ENCODE measurements at places on chromosomes 6 and 20.

- no peak for DNase-seq
These were observed 9.6 kb upstream of the BEND3 start for GRCh38 chr6:107124934-107125348.

- DNase-seq: no peak
These were observed 543.6 kb downstream of the GRIK2 start for GRCh38 chr6:101937108-101937507.

GRCh38 chr20:44069203-44070011, 117.6 kb downstream of the JPH2 start:
- peak; percentile 74 for DNase-seq

DNA sequence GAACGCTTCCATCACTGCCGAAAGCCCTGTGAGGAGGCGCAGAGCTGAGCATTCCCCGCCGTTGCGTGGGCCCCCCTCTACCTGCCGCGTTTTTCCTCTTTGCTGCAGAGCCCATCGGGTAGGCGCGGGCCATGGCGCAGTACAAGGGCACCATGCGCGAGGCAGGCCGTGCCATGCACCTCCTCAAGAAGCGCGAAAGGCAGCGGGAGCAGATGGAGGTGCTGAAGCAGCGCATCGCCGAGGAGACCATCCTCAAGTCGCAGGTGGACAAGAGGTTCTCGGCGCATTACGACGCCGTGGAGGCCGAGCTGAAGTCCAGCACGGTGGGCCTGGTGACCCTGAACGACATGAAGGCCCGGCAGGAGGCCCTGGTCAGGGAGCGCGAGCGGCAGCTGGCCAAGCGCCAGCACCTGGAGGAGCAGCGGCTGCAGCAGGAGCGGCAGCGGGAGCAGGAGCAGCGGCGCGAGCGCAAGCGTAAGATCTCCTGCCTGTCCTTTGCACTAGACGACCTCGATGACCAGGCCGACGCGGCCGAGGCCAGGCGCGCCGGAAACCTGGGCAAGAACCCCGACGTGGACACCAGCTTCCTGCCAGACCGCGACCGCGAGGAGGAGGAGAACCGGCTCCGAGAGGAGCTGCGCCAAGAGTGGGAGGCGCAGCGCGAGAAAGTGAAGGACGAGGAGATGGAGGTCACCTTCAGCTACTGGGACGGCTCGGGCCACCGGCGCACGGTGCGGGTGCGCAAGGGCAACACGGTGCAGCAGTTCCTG, 693 bp downstream of the FAM50B start:
- no peak for DNase-seq

DNA sequence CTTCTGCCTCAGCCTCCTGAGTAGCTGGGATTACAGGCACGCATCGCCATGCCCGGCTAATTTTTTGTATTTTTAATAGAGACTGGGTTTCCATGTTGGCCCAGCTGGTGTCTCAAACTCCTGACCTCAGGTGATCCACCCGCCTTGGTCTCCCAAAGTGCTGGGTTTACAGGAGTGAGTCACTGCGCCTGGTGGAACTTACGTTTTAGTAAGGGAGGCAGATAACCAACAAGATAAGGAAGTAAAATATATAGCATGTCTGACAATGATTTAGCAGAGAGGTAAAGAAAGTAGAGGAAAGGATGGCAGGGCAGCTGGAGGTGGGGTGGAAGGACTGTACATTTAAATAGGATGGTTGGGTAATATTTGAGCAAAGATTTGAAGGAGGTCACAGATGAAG, 12.8 kb upstream of the MYMX start:
- DNase-seq: no peak

DNA sequence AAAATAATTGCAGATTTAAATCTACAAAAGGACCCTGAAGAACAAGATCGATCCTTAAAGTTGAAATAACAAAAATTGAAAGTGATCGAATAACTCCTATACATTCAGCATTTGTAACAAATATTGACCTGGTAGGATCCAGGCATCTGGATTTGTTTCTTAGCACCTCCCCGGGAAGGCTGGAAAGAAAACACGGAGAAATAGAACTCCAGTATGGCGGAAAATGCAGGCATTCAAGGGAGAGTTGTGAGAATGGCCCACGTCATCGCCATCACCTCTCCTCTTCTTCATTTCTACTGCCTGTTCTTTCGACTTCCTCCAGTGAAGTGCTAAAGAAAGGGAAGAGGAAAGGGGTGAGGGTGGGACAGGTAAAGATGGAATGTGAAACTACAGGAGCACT, 242.3 kb upstream of the TFAP2D start:
- no peak for DNase-seq

DNA sequence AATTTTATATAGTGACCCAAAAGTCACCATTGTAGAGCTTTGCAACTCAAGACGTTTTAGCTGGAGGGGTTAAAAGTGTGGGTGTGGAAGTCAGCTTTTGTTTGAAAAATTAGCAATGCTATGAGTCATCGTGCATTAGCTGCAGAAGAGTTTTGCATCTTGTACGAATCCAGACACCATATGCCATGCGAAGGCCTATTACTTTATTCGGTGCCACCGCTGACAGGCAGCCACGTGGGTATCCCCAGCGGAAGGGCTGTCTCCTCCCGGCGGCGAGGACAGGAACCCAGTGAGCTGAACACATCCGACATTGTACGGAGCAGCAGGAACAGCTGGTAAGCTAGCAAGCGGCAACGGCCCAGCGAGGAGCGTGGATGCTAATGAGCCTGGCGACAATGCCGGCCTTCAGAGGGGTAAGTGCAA, 84.4 kb downstream of the INSM1 start:
- peak; percentile 57 for DNase-seq

DNA sequence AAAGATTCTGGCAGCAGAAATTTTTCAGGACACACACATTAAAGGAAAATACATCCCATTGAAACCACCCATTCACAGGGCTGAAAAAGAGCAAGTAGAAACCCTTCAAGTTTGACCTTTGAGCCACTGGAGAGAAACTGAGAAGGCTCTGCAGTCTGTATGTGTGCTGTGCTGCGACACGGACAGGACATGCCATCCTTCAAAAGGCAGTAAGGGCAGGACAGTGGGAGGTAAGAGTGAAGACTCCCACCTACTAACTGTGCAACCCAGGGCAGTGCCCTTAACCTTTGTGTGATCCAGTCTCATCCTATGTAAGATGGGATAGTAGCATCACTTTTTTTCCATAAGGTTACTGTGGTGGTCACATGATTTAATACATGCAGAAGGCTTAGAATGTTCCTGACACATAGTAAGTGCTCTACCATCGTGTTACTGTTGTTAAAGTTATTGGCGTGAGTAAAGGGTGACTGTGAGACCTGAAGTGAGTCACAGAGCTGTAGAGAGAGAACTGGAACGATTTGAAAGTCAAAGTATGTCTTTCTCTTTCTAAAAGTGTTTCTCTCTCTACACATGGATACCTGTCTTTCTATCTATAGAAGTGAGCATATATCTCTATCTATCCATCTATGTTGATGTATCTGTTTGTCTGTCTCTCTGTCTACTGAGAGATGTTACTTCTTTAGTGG, 153.7 kb upstream of the OLIG3 start:
- no peak for DNase-seq

GRCh38 chr6:2103765-2104523, 141.5 kb downstream of the GMDS start:
- no peak for DNase-seq

GRCh38 chr6:356828-357251, 34.7 kb upstream of the IRF4 start:
- DNase-seq: no peak

GRCh38 chr6:56572788-56573471, 69.8 kb downstream of the DST start:
- DNase-seq: no peak

DNA sequence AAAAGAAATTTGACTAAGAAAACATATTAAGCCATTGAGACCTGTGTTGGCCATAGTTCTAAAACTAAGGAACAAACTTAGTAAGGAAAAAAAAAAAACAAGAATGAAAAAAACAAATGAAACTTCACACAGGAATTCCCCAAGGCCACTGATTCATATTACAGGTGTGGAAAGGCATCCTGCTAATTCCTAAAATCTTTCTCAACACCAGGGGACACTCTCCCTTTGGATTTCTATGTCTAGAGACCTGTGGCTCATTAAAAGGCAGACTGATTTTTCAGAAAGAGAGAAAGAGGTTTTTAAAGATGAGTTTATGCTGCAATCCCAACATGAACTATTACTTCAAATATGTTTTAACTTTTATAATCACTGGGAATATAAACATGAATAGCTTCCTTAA, at the start of gene OR12D1:
Gene OR12D1, plus strand, starts transcription at position 341 of the 400 bp plus-strand sequence.
- no peak for DNase-seq

- peak; percentile 58 for DNase-seq
These were observed 572 bp downstream of the SLC2A4RG start for GRCh38 chr20:63740070-63740626.

- no peak for DNase-seq
These were observed 50.6 kb upstream of the FBXO30 start for GRCh38 chr6:145865175-145865574.

- DNase-seq: no peak
These were observed 119.7 kb downstream of the RTN4IP1 start for GRCh38 chr6:106509420-106510089.

- no peak for DNase-seq
These were observed 109.8 kb downstream of the PTPRK start for GRCh38 chr6:128410584-128410983.

DNA sequence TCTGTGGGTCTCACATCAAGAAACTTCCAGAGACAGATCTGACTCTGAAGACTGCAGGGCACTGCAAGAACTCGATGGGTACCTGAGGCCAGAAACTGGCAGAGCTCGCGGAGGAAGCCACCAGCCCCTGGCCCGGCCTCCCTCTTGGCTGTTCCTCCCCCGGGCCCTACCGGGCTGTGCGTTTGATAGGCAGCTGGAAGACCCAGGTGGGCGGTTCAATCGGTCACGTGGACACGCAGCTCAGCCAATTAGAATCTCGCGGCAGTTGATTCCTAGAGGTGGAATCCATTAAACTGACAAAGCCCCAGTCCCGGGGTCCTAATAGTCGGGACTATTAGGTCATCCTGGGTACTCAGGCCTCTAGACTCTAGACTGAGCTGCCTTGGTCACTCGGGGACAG, 154.2 kb upstream of the PROKR2 start:
- DNase-seq: no peak

- DNase-seq: no peak
These were observed 694.9 kb upstream of the FLRT3 start for GRCh38 chr20:15032352-15032622.

- DNase-seq: no peak
These were observed 316.9 kb downstream of the QKI start for GRCh38 chr6:163731215-163732013.

- DNase-seq: no peak
These were observed 14.9 kb downstream of the DEFB114 start for GRCh38 chr6:49949062-49949461.

DNA sequence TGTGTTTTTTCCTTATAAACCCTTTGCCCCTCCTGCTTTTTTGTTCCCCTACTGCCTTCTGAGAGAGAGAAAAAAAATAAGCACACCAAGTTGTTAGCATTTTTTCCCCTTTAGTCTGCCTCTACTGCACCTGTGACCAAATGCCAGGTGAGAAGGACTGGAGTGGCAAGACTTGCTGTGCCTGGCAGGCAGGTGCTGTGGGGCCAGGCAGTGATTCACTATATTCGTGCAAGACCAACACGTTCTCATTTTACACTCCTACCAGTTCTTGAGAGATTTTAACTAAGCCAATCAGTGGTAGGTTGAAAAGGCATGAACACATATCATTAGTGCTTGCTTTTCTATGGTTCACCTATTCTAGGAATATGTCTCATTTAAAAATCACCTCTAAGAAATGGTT, 109.7 kb downstream of the FIG4 start:
- no peak for DNase-seq

DNA sequence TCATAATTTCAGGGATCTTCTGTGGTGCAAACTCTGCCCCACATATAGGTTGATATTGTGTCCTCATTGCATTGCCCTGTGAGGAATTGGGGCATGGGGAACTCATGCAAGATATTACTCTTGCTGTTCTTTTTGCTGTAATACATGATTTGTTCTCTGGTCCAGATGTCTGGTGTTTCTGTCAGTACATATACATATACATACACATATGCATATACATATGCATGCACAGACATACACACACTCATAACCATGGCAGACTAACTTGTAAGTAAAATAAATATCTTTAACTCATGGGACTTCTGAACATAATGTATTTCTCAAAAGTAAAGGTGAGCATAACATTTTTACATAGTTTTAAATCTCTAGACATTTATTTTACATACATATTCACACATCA, 438.3 kb downstream of the CD109 start:
- no peak for DNase-seq

DNA sequence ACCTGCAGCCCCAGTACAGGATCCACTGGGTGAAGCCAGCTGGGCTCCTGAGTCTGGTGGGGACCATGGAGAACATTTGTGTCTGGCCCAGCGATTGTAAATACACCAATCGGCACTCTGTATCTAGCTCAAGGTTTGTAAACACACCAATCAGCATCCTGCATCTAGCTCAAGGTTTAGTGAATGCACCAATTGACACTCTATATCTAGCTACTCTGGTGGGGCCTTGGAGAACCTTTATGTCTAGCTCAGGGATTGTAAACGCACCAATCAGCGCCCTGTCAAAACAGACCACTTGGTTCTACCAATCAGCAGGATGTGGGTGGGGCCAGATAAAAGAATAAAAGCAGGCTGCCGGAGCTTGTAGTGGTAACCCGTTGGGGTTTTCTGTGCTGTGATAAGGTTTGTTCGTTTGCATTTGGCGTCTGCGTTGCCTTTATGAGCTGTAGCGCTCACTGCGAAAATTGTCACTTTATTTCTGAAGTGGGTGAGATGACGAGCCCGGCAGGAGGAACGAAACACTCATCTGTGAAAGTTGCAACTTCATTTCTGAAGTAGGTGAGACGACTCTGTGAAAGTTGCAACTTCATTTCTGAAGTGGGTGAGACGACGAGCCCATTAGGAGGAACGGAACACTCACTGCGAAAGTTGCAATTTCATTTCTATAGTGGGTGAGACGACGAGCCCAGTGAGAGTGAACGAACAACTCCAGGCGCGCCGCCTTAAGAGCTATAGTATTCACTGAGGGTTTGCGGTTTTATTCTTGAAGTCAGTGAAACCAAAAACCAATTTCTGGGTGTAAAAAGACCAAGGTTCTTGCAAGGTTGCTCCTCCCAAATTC, 31.1 kb downstream of the SERPINB6 start:
- DNase-seq: peak; percentile 77

DNA sequence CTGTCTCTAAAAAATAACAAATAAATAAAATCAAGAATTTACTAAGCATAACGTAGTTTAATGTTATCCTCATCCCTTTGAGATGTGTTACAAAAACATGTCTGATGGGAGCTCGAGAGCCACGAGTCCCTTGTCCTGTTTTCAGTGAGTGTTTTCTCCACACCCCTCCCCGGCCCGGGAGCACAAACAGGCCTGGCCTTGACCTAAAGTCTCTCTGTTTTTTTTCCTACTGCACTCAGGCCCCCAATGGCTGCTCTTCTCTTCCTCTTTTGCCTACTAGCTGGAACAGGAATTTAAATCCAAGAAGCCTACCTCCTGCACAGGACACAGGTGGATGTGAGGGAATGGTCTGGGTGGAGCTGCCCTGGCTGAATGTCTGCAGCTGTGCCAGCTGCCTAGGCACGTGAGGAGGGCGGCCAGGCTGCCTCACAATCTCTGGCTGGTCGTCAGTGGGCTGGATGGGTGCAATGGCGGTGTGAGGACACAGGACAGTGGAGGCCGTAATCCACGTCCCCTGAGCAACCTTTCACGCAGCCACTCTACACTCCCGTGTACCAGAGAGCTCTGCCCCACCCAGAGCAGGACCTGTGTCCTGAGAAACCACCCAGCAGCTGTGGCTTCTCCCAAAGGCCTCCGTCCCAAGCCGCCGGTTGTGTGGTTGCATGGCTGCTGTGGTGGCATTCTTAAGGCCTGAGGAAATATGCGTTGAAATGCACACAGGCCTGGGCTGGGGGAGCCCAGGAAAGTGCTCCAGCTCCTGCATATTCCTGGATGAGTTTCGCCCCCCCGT, 117.5 kb downstream of the FAM120B start:
- DNase-seq: no peak

GRCh38 chr6:142301651-142302391, at the start of gene ADGRG6:
Gene ADGRG6, plus strand, starts transcription at chr6:142302007. Its CDS starts 323 bp downstream, at chr6:142302330.
- peak; percentile 17 for DNase-seq

Measured in CD4-positive, alpha-beta T cell treated with Interleukin-6 at 100 ng/mL for 8 hours (primary cell).